ENCODE measurements at places on chromosomes 5 and 9.

DNA sequence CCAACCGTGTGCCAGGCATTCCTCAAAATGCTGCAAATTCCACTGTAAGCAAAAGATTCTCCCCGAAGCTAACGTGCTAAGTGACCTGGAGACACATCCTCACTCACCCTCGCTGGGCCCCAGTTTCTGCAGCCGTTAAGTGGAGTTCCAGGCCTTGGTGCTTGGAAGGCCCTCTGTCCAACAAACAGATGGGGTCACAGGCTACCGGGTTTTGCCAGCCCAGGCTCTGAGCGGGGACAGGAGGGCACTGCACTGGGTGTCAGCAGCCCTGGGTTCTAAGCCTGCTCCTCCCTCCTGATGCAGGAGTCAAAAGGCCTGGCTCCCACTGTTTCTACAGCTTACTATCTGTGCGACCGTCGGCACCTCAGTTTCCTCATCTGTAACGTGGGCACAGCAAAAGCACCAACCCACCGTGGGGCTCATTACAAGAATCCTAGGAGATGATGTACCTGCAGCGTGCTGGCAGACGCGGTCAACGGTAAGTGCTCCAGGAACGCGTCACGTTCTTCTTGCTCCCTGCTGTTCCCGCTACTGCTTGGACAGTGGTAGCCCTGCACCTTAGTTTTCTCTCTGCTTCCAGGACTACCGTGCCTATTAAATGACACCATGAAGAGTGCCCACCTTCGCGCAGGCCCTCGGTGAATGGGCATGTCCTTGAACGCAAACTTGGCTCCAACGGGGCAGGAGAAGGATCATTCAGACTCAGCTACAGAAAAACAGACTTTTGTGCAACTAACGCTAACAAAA lies 84.8 kb downstream of the ADAMTS2 start:
- DNase-seq: peak; percentile 44

DNA sequence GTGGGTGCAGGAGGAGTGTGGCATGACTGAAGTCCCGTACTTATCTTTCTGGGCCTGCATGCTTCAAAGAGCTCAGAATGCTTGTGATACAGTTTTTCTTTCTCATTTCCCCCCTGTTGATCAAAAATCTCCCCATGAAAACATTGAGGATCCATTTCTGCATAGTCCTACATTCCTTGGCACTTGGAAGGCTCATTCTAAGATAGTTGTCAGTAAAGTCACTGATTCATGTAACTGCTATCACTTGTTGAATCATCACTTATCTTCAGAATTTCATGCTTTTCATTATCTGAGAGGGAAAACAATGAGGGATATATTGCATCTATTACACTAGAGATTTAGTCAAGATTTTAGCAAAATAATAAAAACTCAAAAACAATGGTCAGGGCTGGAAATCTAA lies 1953.1 kb upstream of the CDH6 start:
- no peak for DNase-seq

- peak; percentile 82 for DNase-seq
Measured at GRCh38 chr5:134145779-134146581, 30.8 kb downstream of the SKP1 start.

GRCh38 chr9:96556701-96557461 lies 62.8 kb downstream of the CDC14B start:
- no peak for DNase-seq

GRCh38 chr9:99595796-99596195 lies 225.9 kb upstream of the NR4A3 start:
- no peak for DNase-seq

DNA sequence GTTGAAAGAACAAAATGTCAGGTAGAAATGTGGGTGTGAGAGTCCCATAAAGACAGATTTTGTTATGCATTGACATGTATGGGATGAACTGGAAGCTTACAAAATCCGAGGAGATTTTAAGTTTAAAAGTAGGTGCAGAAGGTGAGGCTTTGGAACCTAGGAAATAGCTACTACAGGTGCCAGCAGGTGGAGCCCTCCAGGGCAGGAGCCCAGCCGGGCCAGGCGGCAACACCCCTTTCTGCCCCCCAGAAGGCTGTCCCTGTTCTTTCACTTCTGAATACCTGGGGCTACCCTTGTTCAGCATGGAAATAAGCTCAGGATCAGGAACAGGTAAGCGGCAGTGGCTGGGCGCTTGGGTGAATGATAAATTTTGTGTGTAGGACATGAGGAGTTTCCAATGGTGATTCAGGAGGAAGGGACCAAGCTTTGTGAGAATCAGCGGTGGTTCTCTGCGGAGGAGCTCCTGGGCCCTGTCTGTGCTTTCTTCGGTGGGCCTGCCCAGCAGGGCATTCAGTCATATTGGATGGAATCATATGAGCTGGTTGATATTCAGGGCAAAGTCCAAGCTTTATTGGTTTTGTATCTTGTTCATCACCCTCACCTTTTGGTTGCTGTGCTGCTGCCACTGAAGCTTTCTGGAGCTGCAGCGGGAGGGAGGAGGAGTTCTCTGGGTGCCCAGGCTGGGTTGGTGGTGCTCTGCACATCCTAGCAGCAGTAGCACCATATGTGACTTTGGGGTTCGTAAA lies 12.3 kb downstream of the PCBD2 start:
- DNase-seq: no peak

DNA sequence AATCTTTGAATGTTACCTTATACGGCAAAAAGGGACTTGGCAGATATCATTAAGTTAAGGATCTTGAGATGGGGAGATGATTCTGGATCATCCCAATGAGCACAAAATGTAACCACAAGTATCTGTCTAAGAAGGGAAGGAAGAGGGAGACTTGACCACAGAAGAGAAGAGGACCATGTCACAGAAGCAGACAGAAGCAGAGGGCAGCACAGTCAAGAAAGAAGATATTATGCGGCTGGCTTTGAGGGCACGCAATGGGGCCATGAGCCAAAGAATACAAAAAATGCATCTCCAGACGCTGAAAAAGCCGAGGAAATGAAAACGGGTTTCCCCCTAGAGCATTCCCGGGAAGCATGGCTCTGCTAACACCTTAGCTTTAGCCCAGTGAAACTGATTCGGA lies 225.3 kb downstream of the NR2F1-AS1 start:
- DNase-seq: no peak

DNA sequence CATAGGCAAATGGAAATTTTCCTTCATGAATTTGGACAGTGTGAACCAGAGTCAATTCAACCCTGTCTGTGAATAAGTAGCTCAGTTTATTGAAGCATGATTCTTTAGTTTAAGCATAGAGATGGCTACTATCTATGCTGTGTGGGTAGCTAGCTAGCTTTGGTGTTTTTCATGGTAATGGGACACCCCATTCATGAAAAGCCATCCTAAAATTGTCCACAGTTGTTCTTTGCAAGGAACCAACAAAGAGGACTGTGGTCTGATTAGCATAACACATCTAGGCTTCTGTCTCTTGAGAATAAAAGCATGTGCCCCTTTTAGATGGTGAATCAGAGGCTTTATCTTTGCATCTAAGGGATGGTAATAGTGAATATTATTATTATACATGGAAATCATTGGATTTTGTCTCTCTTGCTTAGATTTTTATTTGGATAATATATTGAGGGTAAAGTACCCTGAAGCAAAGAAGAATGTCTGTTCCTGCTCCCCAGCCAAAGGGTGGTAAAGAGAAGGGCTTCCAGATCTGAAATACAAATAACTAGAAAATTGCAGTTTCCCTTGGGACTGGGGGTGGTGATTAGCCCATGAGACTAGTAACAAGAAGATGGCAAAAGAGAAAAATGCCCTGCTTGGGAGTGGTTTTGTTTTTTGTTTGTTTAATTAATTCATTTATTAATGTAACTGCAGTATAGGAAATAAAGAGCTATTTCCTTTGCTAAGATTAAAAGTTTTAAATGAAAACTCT lies 624.2 kb upstream of the ZNF608 start:
- no peak for DNase-seq

DNA sequence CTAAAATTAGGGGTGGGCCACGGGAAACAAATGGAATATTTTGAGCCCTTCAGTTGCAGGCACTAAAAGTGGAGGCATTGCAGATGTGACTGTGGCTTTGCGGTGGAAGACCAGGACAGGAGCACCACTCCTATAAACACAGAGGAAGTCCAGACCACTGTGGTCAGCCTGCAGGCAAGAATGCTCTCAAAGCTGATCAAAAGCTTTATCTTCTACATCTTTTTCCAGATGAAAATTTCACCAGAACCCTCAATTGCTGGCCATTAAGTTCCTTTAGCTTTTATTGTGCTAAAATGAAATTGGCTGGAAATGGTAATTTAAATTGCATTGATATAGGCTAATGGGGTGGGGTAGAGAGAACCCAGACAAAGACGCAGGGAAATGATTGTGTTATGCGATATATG lies 208.8 kb downstream of the ERCC6L2 start:
- no peak for DNase-seq
